Activated CD4-positive, alpha-beta T cell treated with anti-CD3 and anti-CD28 coated beads for 4 hours (primary cell): ENCODE measurements at places on chromosomes 2 and 18.

DNA sequence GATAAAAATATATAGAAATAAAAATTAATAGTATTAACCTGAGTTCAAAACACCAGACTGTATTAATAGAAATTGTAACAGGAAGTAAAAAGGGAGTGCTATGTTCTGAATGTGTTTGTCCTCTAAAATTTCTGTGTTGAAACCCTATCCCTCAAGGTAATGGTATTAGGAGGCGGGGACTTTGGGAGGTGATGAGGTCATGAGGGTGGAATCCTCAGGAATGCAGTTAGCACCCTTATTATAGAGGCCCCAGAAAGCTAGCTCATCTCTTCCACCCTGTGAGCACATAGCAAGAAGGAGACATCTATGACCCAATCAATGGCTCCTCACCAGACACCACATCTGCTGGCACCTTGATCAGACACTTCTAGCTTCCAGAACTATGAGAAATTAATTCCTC is 124.5 kb downstream of the CMPK2 start:
- DNase-seq = no peak

DNA sequence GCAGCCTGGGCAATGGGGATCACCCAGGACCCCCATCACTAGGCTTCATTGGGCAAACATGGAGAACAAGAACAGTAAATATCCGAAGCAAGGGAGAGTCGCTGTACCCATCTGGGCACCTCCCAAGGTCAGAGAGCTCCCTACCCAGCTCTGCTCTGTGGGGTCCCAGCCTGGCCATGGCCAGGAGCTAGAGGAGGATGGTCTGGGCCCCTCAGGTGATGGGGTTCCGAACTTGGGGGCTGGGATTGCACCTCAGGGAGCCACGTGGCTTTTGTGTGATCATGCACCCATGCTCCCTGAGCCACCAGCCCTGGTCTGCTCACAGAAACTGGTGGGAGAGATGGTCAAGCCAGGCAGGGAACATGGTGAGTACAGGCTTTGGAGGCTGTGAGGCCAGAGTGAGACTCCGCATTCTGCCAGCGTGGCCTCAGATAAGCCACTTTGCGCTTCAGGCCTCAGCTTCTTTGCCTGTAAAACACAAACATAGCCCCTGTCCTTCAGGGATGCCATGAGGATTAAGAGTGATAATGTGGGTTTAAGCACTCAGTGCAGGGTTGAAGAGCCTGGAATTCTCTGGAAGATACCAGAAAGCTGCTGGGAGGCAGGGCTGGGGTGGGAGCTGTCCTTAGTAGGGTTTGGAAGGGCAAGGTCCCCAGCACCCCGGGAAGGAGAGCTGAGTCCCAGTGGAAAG is 3.0 kb upstream of the NMUR1 start:
- no peak for DNase-seq

DNA sequence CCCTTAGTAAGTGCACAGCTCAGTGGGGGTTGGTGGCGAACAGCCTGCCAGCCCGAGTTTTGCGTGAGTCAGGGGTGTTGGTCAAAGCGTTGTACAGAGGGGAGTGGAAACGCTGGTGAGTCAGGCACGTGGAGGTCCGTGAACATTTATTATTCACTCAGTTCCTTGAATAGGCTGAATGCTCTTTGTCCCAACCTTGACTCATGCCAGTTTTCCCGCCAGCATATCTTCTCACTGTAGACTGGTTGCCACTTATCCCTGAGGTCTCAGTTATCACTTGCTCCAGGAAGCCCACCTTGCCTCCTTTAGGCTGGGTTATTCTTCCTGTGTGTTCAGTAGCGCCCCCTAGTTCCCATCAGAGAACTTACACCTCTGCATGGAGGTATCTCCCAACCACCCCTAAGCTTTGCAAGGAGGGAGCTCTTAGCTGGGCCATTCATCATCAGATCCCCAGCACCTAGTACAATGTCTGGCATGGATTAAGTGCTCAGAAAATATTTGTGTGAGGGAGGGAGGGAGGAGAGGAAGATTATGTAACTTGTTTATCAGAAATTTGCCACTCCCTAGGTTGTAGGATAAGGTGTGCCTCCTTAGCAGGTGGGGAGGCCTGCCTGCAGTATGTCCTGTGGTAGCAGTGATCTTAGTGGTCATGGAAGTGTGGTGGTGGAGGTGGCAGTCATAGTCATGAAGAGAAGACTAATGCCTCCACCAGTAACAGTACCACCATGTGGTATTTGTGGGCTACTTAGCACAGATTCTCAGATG is 72.1 kb downstream of the CABLES1 start:
- no peak for DNase-seq

DNA sequence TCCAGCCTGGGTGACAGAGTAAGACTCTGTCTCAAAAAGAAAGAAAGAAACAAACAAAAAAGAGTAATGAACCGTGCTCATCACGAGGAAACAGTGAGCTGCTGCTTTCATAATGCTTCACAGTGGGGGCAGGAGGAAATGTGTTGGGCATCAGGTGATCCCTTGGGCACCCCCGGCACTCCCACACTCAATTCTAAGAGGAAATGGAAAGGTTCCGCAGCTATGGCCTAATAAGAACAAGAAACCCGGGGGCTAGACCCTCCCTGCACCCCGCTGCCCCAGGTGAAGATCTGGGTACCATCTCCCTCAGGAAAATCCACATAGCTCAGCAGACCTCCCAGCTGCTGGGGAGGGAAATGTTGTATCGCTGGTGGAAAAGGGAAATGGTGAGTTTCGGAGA is 118.9 kb downstream of the LPIN1 start:
- no peak for DNase-seq

GRCh38 chr2:239095460-239096081 is 247.7 kb downstream of the TWIST2 start:
- no peak for DNase-seq

- no peak for DNase-seq
These were observed 37.0 kb upstream of the MEP1B start for GRCh38 chr18:32152705-32153448.

DNA sequence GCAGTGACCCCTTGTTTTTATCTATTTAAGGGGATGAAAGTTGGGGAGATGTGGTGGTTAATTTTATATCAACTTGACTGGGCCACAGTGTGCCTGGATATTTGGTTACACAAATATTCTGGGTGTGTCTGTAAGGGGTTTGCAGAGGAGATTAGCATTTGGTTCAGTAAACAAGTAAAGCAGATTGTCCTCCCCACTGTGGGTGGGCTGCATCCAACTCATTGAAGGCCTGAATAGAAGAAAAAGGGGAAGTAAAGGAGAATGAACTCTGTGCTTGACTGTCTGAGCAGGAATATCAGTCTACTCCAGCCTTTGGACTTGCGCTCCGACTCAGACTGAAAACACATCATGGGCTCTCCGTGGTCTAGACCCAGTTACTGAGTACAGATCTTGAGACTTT is 80.9 kb downstream of the GCA start:
- DNase-seq = no peak

DNA sequence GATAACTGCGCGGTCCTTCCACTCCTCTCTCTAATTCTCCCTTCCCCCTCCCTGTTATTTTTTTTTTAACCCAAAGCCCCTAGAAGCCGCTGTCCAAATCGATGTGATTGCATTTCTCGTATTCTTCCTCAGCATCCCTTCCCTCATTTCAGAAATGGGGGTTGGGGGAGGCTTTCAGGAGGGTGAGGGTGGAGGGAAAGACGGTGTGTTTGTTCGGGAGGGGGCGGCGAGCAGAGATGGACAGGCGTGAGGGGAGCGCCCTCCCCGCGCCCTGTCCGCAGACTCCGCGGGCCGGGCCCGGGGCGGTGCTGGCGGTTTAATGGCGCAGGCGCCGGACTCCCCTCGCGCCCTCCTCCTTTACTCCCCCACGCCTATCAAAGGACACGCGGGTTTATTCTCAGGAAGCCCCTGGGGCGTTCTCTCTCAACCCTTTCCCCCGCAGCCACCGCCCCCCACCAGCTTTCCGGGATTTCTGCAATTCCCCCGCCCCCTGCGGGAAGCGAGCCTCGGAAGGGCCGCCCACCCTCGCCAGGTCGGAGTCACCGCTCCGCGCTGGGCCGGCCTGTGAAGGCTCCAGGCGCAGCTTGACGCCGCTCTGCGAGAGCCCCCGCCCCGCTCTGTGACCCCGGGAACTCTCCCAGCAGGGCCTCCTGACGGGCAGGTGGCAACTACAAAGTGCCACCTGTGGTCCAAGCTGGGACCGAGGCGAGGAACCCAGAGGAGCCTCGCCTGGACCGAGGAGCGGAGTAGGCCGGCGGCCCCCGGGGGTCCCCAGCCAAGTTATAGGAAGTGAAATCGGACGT is 981 bp downstream of the ST8SIA3 start:
- DNase-seq = no peak

- DNase-seq = no peak
These were observed 11.6 kb downstream of the FHL2 start for GRCh38 chr2:105387225-105387624.

- DNase-seq = no peak
These were observed 244.6 kb upstream of the ACVR2A start for GRCh38 chr2:147600223-147600622.

DNA sequence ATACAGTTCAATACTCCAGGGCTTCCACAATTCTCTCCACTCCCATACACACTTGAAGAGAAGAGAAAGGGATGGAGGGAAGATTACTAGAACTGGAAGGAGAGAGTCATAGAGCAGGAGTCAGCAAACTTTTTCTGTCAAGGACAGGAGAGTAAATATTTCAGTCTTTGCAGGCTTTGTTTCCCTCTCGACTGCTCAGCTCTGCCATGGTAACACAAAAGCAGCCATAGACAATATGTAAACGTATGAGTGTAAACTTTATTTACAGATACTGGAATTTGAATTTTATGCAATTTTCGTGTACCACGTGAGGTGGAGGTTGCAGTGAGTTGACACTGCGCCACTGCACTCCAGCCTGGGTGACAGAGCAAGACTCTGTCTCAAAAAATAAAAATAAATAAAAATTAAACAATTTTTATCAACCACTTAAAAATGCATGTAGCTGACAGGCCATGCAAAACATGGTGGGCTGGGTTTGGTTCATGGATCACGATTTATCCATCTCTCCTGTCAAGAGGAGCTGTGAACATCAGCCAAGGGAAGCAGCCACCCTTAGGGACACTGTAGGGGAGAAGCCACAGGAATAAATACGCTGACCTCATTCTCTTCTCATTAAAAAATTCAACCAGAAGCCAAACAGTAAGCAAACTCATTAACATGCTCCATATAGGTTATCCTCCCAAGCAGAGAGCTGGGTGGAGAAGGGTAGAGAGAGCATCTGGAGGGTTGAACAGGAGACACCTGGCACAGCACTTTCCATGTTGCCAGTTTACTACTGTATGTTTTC is 266.4 kb upstream of the FN1 start:
- DNase-seq = no peak

GRCh38 chr18:32389858-32390257 is 80.8 kb downstream of the GAREM1 start:
- no peak for DNase-seq
